Lung microvascular endothelial cell (primary cell): ENCODE measurements at places on chromosomes 16 and 17.

- no peak for DNase-seq
Measured at GRCh38 chr16:80459331-80459777, 81.4 kb upstream of the DYNLRB2 start.

GRCh38 chr16:51095084-51095881, 55.8 kb downstream of the SALL1 start:
- DNase-seq = no peak

- DNase-seq = peak; percentile 78
Measured at GRCh38 chr16:57265850-57266530, 18.5 kb downstream of the PLLP start.

- DNase-seq = peak; percentile 75
Measured at GRCh38 chr17:35295686-35296085, 52.8 kb downstream of the SLFN5 start.

- DNase-seq = no peak
Measured at GRCh38 chr17:6374761-6375312, 60.1 kb downstream of the AIPL1 start.

DNA sequence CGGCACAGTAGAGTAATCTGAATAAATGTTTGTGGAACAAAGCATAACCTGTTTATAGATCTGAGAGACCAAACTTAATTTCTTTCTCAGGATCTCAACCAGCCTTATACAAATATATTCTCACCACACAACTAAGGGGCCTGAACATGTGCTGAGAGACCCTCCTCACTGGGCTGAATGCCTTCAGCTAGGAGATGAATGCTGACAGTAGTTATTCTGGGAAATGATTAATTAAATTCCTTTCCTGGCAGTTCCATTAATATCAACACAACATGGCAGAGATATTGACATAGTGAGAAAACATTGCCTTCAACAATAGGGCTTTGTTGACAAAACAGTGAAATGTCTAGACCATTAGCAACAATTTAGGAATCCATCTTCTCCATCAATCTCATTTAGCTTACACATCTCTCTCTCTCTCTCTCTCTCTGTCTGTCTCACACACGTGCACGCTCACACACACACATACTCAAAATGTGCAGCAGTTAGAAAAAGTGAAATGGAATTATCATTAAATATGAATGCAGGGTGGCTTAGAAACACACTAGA, 780.8 kb upstream of the CDH8 start:
- DNase-seq = no peak

DNA sequence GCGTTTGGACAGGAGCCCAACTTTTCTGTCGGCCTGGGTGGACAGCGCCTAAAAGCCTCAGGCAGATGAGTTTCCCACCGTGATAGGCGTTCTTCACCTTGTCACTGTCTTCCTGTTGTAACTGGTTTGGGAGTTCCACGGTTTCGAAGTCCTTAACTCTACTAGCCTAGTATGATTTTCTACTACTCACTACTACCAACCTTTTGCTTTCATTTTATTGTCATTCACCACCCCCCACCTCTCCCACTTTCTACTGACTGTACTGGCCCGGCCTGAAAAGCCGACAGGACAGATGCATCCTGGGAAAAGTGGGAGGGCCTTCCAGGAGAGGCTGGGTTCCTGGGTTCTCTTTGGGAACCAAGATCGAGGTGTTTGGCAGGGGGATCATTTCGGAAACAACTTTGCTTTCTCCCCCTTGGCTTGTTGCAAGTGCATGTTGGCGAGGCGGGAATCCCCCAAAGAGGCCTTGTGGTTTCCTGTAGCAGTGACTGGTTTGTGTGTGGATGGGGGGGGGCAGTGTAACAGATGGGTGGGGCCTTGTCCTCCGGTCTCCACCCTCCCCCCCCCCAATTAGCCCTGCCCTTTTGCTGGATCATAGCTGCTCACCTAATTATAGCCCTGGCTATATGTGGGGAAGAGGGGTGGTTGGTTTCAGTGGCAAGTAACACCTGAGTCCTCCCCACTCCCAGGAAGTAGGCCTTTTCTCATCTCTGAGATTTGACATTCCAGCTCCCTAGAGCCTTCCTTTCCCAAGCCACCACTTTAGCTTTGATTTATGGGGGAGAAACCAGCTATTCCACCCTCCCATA, 1.4 kb downstream of the EIF5A start:
- DNase-seq = peak; percentile 86

GRCh38 chr16:75590920-75591843, 25.0 kb downstream of the GABARAPL2 start:
- DNase-seq = peak; percentile 85

DNA sequence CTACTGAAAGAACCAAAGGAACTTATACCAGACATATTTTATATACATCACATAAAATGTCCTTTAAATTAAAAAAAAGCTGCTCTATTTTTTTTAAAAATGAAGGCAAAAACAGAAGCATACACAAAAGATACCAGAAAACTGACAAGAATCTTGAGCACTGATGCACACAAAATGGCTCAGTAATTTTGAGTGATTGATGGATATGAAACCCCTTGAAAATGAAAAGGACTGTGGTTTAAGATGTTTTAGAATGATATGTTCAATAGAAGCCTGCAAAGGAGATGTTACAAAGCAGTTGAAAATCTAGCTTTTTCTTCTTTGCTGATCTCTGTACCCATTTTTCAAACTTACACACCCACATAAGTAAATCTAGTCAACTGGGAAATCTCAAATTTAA, 2.7 kb downstream of the C16orf87 start:
- DNase-seq = no peak

GRCh38 chr17:54754560-54754959, 146.1 kb upstream of the TOM1L1 start:
- no peak for DNase-seq

GRCh38 chr17:44002141-44002848, 2.1 kb upstream of the NAGS start:
- peak; percentile 87 for DNase-seq

DNA sequence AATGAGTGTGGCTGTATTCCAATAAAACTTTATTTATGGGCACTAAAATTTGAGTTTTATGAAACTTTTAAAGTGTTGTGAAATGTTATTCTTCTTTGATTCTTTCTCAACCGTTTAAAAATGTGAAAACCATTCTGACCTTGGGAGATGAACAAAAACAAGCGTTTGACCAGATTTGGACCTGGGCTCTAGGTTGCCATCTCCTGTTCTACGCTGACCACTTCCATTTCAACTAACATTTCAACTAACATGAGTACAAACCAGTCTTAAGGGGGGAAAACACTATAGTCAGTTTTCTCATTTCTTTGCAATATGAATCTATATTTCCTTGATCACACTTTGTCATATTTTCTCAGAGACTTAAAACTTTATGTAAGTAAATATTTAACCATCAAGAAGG, 118.4 kb upstream of the IRX5 start:
- DNase-seq = no peak

GRCh38 chr16:11669380-11670146, 1.3 kb downstream of the SNN start:
- peak; percentile 56 for DNase-seq

DNA sequence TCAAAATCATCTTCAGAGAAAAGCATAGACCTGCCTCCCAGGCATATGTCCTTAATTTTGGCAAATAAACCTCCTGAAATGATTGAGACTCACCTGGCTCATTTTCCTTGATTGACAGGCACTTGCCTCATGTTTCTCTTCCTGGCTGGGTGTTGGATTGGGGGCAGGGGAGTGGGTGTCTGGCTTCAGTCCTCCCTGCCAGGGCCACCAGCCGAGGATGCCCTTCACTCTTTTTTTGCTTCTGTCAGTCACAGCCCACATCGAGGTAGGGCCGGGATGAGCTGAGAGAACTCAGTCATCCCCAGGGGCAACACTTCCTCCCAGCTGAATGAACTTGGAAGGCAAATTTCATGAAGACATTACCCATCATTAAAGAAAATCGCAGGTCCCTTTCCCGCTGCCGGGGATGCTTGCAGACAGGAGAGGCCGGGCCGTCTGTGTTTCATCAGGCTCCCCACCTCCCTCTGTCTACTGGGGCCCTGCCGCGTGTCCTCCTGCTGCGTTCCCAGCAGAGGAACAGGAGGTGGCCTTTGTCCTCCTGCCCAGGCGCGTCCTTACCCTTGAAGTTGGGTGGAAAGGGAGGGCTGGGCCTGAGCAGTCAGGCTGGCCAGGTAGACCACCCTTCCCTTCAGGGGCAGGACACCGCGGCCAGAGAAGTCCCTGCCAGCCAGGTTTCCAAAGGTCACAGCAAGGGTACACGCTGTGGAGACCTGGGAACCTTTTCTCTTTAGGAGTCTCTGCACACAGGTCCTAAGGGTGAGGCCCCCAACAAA, 11.2 kb upstream of the DNAH17 start:
- DNase-seq = no peak

DNA sequence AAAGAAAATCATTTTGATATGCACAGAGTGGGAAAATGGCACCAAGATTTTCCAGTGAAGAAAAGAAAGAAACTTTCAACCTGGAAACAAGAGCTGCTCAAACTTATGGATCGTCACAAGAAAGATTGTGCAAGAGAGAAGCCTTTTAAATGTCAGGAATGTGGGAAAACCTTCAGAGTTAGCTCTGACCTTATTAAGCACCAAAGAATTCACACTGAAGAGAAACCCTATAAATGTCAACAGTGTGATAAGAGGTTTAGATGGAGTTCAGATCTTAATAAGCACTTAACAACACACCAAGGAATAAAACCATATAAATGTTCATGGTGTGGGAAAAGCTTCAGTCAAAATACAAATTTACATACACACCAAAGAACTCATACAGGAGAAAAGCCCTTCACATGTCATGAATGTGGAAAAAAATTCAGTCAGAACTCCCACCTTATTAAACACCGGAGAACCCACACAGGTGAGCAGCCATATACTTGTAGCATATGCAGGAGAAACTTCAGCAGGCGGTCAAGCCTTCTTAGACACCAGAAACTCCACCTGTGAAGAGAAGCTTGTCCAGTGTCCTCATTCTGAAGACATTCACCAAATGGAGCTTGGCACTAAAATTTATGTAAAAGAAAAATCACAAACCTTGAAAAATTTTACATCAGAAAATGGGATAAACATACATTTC, 12.2 kb downstream of the ZNF75A start:
- peak; percentile 9 for DNase-seq
